Activated CD8-positive, alpha-beta memory T cell treated with anti-CD3 and anti-CD28 coated beads, Interleukin-2, amount 10 ng/mL, durations not matched to agents 7 days and 5 days (primary cell): ENCODE measurements at places on chromosomes 2 and 18.

DNA sequence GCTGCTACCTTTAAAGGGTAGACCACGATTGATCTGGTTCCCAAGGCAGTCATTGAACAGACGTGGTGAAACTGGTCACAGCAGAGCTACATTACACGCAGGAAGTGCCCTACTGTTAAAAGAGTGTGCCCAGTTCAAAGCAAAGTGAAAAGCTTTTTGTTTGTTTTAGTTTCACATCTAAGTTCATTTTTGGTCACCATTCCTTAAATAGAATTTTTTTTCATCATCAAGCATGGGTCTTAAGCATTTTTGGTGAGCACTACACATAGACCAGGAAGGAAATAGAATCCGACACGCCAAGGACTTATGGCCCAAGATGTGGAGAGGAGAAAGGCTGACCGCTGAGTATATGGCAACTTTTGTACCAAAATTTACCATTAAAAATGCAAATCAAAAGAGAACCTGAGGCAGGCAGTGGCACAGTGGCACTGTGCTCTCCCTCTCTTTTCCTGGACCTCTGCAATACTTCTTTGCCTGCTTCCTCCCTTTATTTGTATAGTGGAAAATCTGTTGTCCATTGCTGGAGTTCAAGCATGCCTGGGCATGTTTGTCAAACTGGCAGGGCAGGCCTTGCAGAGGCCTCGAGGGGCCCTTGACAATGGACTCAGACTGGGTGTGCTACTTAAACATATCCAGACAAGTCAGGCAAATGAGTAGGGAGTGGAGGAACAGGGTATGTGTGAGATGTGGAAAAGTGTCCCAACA is 42.6 kb upstream of the HNRNPA3 start:
- H3K4me1 ChIP-seq, result peaks cover 45% of the 10 kb centered on the region
- DNase-seq, result no peak
- H3K4me3 ChIP-seq, result no peak overlapping the region
- peaks cover 3% of the 10 kb centered on the region for H3K27me3 ChIP-seq
- peak overlapping the region; percentile 73 for H3K27ac ChIP-seq

DNA sequence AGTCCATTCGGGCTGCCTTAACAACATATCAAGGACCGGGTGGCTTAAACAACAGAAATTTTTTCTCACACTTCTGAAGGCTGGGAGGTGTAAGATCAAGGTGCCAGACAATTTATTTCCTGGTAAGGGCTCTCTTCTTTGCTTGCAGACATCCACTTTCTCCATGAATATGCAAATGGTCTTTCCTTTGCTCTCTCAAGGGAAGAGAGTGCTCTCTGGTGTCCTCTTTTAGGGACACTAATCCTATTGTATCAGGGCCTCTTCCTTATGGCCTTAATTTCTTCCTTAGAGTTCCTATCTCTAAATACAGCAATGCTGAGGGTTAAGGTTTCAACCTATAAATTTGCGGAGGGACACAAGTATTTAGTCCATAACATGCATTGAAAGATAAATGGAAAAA is 770.8 kb downstream of the DSC3 start:
- DNase-seq, result no peak
- no peaks in the 10 kb centered on the region for H3K27me3 ChIP-seq
- H3K4me1 ChIP-seq, result no peaks in the 10 kb centered on the region
- H3K27ac ChIP-seq, result no peak overlapping the region
- no peak overlapping the region for H3K4me3 ChIP-seq

DNA sequence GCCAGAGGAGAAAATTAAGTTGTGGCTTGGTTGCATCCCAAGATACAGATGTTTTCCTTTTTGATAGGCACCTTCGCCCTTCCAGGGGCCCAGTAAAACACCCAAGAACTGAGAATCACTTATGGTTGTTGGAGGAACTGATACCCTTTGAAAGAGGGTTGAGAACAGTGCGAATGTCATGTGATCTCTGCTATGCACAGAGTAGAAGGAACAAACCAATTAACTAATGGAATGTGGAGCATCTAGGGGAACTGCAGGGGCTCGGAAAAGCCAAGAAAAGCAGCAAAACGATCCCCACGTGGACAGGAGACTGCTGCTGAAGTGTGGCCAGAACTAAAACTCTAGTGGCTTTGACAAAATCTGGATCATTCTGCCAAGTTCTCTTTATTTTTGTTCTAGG is 58.8 kb downstream of the APOB start:
- no peak for DNase-seq
- H3K27ac ChIP-seq, result no peak overlapping the region
- no peaks in the 10 kb centered on the region for H3K4me1 ChIP-seq
- no peak overlapping the region for H3K4me3 ChIP-seq

- H3K4me1 ChIP-seq, result no peaks in the 10 kb centered on the region
- DNase-seq, result no peak
- no peak overlapping the region for H3K27ac ChIP-seq
- peaks cover 3% of the 10 kb centered on the region for H3K27me3 ChIP-seq
These were observed 126.3 kb downstream of the TPGS2 start for GRCh38 chr18:36702401-36703013.

DNA sequence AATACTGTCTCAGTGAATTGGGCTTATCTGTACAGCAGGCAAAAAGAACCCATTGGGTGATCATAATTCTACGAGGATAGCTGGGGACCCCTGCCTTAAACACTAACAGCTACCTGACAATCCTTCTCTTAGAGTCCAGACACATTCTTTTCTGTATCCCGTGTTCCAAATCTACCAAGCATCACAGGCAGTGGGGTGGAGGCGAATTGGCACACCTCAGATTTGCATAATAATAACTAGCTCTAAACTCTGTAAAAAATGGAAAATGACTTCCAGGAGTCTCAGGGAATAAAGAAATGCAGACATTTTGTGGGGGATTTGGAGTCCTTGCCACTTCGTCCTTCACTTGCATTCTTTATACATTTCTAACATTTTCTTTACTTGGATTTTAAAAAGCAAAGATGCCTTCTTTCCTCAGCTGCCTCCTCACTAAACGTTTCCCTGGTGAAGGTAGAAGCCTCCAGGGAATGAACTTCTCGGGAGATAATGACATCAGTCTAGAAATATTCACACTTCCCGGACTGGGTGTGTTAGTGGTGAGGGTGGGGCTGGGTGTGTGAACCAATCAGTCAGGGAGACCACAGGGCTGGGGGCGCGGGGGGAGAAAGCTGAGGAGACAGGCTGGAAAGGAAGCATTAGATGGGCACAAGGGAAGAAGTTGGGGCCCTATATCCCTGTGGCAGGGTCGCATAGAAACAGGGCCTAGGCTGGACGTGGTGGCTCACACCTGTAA is 59.1 kb upstream of the BOD1L2 start:
- no peak overlapping the region for H3K27ac ChIP-seq
- no peak overlapping the region for H3K4me3 ChIP-seq
- H3K4me1 ChIP-seq, result peaks cover 23% of the 10 kb centered on the region
- H3K36me3 ChIP-seq, result peaks cover 3% of the 10 kb centered on the region
- no peak for DNase-seq

DNA sequence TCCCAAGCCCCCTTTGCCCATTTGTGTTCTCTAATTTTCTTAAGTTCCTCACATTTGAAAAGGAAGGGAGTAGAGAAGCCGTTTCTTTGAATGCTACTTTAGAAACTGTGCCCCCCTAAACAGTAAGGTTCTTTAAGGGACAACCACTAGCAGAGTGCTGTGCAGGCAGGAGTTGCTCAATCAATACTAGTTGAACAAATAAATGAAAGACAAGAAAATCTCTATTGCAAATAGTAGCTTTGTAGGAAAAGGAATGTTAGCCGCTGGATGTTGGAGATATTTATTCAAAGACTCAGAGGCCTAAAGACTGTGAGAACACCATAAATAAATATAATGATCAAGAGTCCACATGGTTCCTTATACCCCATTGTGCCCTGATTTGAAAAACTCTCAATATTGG is 119.8 kb upstream of the SMAD7 start:
- H3K4me1 ChIP-seq, result peaks cover 16% of the 10 kb centered on the region
- no peak overlapping the region for H3K27ac ChIP-seq
- no peaks in the 10 kb centered on the region for H3K27me3 ChIP-seq
- DNase-seq, result no peak
- H3K4me3 ChIP-seq, result no peak overlapping the region

GRCh38 chr2:67272195-67272594 is 124.9 kb upstream of the ETAA1 start:
- H3K36me3 ChIP-seq, result no peaks in the 10 kb centered on the region
- DNase-seq, result no peak
- H3K27ac ChIP-seq, result no peak overlapping the region

- H3K4me3 ChIP-seq, result no peak overlapping the region
- H3K4me1 ChIP-seq, result peaks cover 19% of the 10 kb centered on the region
- DNase-seq, result no peak
These were observed 357.4 kb upstream of the ACVR2A start for GRCh38 chr2:147487286-147487977.

DNA sequence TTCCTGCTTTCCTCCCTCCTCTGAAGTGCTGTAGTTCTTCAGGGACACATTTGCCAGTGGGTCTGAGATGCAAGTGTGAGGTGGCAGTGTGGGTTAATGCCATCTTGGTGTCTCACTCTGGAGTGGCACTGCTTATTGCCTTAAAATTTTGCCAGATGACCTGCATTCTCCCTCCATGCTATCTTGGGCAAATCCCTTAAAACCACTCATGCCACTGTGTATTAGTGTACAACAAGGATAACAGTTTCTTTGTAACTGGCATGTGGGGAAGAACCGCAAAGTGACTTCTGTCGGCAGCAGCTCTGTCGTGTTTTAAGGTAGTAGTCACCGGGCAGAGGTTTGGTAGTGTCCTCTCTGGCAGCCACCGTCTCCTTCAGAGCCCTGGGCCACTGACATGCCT is 124.2 kb downstream of the NEDD4L start:
- no peak overlapping the region for H3K4me3 ChIP-seq
- peaks cover 19% of the 10 kb centered on the region for H3K27me3 ChIP-seq
- H3K4me1 ChIP-seq, result no peaks in the 10 kb centered on the region
- no peak for DNase-seq
- H3K36me3 ChIP-seq, result no peaks in the 10 kb centered on the region
- no peak overlapping the region for H3K27ac ChIP-seq

DNA sequence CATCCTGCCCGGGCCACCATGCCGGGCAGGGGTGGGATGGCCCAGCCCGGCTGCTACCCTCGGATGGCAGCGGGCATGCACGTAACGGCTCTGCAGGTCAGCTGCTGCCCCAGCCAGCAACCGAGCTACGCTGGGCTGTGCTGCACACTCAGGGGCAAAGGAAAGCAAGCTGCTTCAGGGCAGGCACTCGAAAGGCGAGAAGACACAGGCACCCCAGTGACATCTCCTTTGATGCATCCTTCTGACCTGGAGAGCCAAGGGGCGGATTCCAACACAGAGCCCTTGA is 8.8 kb downstream of the HDAC4 start:
- DNase-seq, result no peak
- H3K27ac ChIP-seq, result no peak overlapping the region
- H3K27me3 ChIP-seq, result no peaks in the 10 kb centered on the region
- no peak overlapping the region for H3K4me3 ChIP-seq
- H3K36me3 ChIP-seq, result peaks cover 8% of the 10 kb centered on the region

- no peaks in the 10 kb centered on the region for H3K27me3 ChIP-seq
- H3K4me1 ChIP-seq, result no peaks in the 10 kb centered on the region
These were observed 351.2 kb downstream of the CDH2 start for GRCh38 chr18:27825689-27826088.

- H3K27ac ChIP-seq, result no peak overlapping the region
- no peak overlapping the region for H3K4me3 ChIP-seq
- DNase-seq, result no peak
- H3K36me3 ChIP-seq, result no peaks in the 10 kb centered on the region
- H3K27me3 ChIP-seq, result peaks cover 20% of the 10 kb centered on the region
These were observed 64.7 kb downstream of the HNRNPLL start for GRCh38 chr2:38537937-38538525.
